Activated CD4-positive, alpha-beta T cell treated with anti-CD3 and anti-CD28 coated beads, Interleukin-2, amount 10 ng/mL, durations not matched to agents 24 days and 14 days (primary cell): ENCODE measurements at places on chromosomes 4 and X. TPM values are rescaled to one million over a fixed set of nuclear protein-coding genes. Genes with fewer than 3 reads are reported as not detected.
A peak's percentile ranks its signal among the peaks of the same experiment; 100 is the strongest.

DNA sequence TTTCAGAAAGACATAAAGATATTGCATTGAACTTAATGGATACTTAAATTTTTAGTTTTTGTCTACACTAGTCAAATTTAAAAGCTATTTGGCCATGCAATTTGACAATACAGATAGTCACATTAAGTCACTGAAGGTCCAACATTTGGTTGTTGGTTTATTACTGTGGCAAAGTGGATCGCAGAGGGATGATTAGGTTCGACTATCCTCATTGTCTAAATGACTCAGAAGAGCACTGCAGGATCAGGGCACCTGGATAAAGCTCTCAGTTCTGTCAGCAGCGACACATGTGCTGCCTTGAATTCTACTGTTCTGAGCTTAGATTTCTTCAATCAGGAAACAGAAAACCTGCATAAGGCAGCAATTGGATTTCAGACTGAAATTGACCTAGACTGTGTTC lies 130.7 kb downstream of the AMELX start:
- no peak for DNase-seq

DNA sequence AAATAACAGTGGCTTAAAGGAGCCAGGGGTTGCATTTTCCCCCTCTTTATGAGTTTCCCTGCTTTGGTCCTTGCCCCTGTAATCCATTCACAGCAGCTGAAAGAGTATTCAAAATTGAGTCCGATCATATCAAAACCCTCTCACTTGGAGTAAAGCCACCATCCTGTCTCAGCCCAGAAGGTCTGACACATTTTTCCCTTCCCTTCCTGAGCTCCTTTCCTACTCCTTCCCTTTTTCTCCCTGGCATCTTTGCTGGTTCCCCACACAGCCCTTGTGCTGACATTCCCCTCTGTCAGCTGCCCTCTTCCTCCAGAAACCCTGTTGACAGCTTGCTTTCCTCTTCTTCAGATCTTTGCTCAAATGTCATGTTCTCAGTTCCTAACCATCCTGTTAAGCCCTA lies 295.6 kb downstream of the EVC2 start:
- DNase-seq = no peak

DNA sequence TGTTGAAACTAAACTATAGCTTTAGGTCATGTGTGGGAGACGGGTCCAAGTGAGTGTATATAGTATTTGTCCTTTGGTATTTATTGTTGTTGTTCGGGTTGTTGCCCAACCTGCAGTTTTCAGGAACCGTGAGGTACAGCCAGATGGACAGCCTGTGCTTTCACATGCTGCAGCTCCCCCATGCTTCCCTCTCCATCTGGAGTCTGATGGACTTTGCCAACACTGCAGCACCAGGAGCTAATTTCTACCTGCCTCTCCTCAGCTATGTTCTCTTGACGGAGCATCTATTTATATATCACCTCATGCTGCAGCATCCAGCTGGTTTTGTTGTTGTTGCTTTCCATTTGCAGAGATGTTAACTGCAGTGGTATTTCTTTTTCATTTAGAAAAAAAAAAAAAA lies 80.1 kb downstream of the TLL1 start:
- no peak for DNase-seq

DNA sequence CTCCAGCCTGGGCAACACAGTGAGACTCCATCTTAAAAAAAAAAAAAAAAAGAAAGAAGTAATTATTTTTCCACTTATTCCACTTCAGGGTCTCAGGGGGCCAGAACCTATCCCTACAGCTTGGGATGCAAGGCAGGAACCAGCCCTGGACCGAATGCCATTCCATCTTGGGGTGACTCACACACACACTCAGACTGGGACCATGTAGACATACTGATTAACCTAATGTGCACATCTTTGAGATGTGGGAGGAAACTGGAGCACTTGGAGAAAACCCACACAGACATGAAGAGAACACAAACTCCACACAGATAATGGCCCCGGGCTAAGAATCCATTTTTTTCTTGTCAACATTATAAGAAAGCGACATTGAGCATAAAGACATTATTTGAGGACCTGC lies 132.5 kb downstream of the PTTG2 start:
- DNase-seq = no peak

DNA sequence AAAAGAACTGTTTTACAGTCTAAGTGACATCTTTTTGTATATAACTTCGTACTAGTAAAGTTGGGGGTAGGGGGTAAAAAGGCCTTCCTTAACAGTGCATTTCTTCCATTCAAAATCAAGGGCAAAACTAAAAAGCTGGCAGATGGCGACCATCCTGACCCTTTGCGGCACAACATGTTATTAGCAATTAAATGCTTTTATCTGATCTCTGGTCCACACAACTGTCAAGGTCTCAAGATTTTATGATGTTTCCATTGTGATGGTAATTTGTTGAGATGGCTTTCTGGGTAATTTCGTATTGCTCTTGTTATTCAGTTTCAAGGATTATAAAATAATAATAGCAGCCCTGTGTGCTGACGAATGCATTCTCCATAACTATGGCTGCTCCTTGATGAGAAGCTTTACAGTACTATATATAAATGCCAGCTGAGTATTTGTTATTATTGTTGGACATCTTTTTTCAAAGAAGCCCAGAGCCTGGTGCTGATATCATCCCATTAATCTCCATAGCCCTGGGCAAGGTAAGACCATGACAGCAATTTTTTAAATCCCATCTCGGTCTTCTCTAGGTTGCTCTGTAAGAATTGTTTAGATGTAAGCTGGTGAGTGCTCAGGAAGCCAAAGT lies 89.5 kb downstream of the CBR4 start:
- no peak for DNase-seq

- no peak for DNase-seq
These were observed 14.3 kb upstream of the UVSSA start for GRCh38 chr4:1332686-1333085.

- DNase-seq = no peak
These were observed 13.6 kb upstream of the MAGED4B start for GRCh38 chrX:52082578-52082977.

DNA sequence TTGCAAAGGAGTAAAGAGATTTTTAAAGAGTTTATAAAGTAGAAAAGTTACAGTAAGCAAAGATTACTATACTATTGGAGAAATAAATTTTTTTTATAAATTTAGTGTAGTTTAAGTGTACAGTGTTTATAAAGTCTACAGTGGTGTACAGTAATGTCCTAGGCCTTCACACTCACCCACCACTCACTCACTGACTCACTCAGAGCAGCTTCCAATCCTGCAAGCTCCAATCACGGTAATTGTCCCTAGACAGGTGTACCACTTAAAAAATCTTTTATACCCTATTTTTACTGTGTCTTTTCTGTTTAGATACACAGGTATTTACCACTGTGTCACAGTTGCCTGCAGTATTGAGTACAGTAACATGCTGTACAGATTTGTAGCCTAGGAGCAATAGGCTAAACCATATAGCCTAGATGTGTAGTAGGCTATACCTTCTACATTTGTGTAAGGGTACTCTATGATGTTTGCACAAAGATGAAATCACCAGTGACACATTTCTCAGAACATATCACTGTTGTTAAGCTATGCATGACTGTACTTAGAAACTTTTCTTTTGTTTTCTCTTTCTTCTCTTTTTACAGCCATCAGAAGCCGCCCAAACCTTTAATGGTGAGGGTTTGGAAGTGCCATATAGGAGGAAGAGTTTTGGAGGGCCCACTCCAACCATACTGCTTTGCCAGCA lies 11.8 kb upstream of the SH3RF1 start:
- DNase-seq = peak; percentile 37

DNA sequence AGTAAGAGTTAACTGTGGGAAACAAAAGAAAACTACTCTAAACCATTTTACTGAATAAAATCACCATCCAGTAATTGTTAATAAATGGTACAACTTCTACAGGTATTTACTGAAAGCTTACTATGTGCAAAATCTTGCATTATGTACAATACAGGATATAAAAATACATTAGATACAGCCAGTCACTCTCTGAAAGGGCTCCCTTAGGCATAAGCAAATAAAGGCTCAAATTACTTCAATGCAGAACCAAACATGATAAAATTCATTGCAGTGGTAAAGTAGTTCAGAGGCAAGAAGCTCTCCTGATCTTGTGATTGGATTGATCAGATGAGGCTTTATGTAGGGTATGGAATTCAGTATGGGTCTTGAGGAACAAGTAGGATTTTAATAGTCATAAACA lies 100.2 kb downstream of the KLHL13 start:
- DNase-seq = no peak

TMEM35A gene
- not detected in 2 replicates for total RNA-seq

DNA sequence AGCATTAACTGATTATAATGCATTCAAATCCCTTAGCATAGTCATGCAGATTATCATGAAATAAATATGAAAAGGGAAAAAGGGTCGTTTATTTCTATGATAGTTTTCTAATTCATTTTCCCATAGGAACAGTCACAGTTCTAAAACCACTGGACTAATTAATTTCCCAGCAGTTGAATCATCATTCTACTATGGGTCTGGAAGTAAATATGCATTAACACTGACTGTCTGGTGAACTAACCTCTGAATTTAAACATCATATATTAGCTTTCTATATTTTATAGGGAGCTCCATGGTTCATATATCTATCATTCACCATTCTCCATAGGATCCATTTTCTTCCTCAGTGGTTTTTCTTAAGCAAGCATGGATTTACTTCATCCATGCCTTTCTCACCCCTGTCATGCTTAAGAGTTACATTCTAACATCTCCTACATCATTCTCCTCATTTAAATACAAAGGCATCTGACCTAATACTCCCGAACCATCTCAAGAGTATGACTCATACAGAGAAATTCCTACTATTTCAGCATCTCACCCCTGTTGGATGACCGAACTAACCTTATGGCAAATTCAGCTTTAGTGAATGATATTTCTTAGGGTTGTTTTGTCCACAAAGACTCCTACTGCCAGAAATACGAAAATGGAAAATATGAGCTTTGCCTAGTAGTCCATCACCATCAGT lies 198.7 kb upstream of the ADAMTS3 start:
- no peak for DNase-seq
